ENCODE measurements at places on chromosomes 16 and 17. TPM values are rescaled to one million over a fixed set of nuclear protein-coding genes. Genes with fewer than 3 reads are reported as not detected.

Gene HSD17B1
- 2.2 TPM for polyA plus RNA-seq

Gene HS3ST2
- 0.04 TPM for polyA plus RNA-seq

Gene SDR42E2
- polyA plus RNA-seq, result not detected

Gene KRTAP3-1
- not detected for polyA plus RNA-seq

Gene TP53TG3D
- polyA plus RNA-seq, result 0.29 TPM

Gene PSME3IP1
- polyA plus RNA-seq, result 50.4 TPM

Gene GAST
- not detected for polyA plus RNA-seq

Gene STX1B
- 0.29 TPM for polyA plus RNA-seq

Gene ZP2
- not detected for polyA plus RNA-seq

Gene NME3
- polyA plus RNA-seq, result 176 TPM

Gene OSGIN1
- 10.5 TPM for polyA plus RNA-seq

Gene BICDL2
- not detected for polyA plus RNA-seq

Gene TP53TG3C
- not detected for polyA plus RNA-seq

Gene CHST5
- 0.20 TPM for polyA plus RNA-seq

Gene NPTX1
- polyA plus RNA-seq, result not detected

Gene YBX2
- polyA plus RNA-seq, result 2.6 TPM

Gene SLC12A3
- polyA plus RNA-seq, result not detected

Gene EVI2A
- 2.0 TPM for polyA plus RNA-seq

Gene NPIPB9
- polyA plus RNA-seq, result 1.4 TPM

Gene KRTAP4-3
- polyA plus RNA-seq, result not detected

Gene HSDL1
- 13.7 TPM for polyA plus RNA-seq

Gene TP53TG3
- polyA plus RNA-seq, result not detected

Gene WFIKKN2
- polyA plus RNA-seq, result 0.51 TPM

Gene C17orf107
- 0.57 TPM for polyA plus RNA-seq

Gene ZNF385C
- 0.29 TPM for polyA plus RNA-seq

Gene ZNF764
- polyA plus RNA-seq, result 5.6 TPM

Gene PLSCR3
- polyA plus RNA-seq, result 32.9 TPM

Measured in heart right ventricle (tissue), 16 donors.